ENCODE measurements at places on chromosomes 1 and 21.

DNA sequence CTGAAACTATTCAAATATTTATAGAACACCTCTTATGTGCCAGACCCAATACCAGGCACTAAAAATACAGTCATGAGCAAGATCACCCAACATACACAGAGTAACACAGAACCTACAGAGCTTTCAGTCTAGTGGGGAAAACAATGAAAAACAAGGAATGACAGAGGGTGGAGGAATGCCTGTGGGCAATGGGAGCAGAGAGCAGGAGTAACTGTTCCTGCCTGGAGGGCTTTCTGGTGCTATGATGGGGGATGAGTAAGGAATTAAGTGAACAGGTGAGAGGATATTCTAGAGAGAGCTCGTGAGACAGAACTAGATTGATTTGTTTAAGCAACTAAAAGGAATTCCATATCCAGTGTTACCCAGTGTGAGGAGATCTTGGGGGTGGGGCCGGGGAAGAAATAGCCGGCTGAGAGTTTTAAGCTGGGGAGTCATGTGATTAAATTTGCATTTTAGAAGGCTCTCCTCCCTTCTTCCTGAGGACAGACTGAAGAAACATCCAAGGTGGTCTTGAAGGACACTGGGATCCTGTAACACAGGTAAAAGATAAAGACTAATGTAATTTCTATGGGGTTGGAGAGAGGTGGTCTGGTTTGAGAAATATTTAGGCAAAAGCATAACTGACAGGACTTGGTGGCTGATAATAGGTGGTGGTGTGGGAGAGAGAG is 2.1 kb upstream of the CD53 start:
- no peak for DNase-seq

GRCh38 chr1:109040989-109041620 is 797 bp downstream of the WDR47 start:
- DNase-seq: no peak

DNA sequence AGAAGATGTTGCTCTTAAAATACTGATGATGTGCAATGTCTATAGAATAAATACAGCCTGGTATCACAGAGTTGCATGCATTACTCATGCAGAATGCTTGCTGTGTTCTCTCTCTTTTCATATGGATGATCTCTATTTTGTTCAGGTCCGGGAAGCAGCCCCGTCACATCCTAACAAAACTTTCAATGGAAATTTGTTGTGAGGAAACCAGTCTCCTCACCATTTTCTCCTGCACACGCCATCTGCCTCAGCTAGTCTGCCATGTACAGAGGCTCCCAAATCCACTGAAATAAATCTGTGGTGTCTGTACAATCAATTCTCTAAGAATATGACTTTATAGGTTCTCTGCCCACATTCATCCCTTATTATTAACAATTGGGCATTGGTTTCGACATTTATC is 42.4 kb downstream of the DAB1 start:
- no peak for DNase-seq

GRCh38 chr1:167301355-167301754 is 80.7 kb downstream of the POU2F1 start:
- no peak for DNase-seq
